ENCODE measurements at places on chromosomes 11 and 22. TPM values are rescaled to one million over a fixed set of nuclear protein-coding genes. Genes with fewer than 3 reads are reported as not detected.

Gene OR51E2
- total RNA-seq = not detected

Gene MIEF1
- 18.2 TPM for total RNA-seq

Gene KDM4D
- total RNA-seq = 0.72 TPM

Gene GAL
- total RNA-seq = 0.28 TPM

Gene TPBGL
- not detected for total RNA-seq

Gene PTGDR2
- total RNA-seq = not detected

Gene STX3
- total RNA-seq = 40.9 TPM

Gene CHID1
- total RNA-seq = 34.7 TPM

Gene VSTM5
- total RNA-seq = 0.09 TPM

Gene FAM83F
- total RNA-seq = not detected

Gene FAM180B
- total RNA-seq = 0.09 TPM

Gene SLC35F2
- 92.0 TPM for total RNA-seq

Gene CCDC34
- total RNA-seq = 3.9 TPM

Gene DCHS1
- 41.8 TPM for total RNA-seq

Gene CNIH2
- 0.09 TPM for total RNA-seq

Gene TREH
- 0.09 TPM for total RNA-seq

Gene LRRC56
- 0.47 TPM for total RNA-seq

Gene NRIP3
- total RNA-seq = 12.0 TPM

Gene LRP4
- 0.66 TPM for total RNA-seq

Gene SH3BP1
- 0.54 TPM for total RNA-seq

Gene BID
- total RNA-seq = 56.9 TPM

Gene TSPAN32
- total RNA-seq = not detected

Gene APOBEC3A
- total RNA-seq = not detected

Gene TSPAN18
- total RNA-seq = 16.3 TPM

Gene TMEM151A
- not detected for total RNA-seq

Gene MEI1
- 0.81 TPM for total RNA-seq

Gene ROBO4
- 151 TPM for total RNA-seq

Gene POTEH
- not detected for total RNA-seq

Gene CHRM4
- total RNA-seq = 0.28 TPM

Gene PDGFB
- 95.6 TPM for total RNA-seq

Gene NRGN
- total RNA-seq = 1.3 TPM

Gene ART1
- total RNA-seq = not detected

Gene SLC35C1
- 7.4 TPM for total RNA-seq

Gene RTN4R
- 0.54 TPM for total RNA-seq

Gene ZNF215
- total RNA-seq = 5.4 TPM

Gene SLC17A6
- total RNA-seq = not detected

Gene RRM1
- 91.1 TPM for total RNA-seq

Gene TPST2
- 47.8 TPM for total RNA-seq

Gene MIOX
- total RNA-seq = not detected

Gene SPI1
- not detected for total RNA-seq

Gene FOLR1
- total RNA-seq = not detected

Gene KCTD14
- 0.36 TPM for total RNA-seq

Gene SEPTIN3
- total RNA-seq = not detected

Gene LTO1
- total RNA-seq = 14.3 TPM

Gene BTBD10
- total RNA-seq = 117 TPM

Gene SAA1
- total RNA-seq = not detected

Gene SLC22A8
- not detected for total RNA-seq

Gene RAG2
- not detected for total RNA-seq

Gene ACTN3
- total RNA-seq = 0.09 TPM

Gene NRXN2
- 0.09 TPM for total RNA-seq

Measured in endothelial cell of coronary artery (primary cell).